ENCODE measurements at places on chromosomes 1 and 21.

DNA sequence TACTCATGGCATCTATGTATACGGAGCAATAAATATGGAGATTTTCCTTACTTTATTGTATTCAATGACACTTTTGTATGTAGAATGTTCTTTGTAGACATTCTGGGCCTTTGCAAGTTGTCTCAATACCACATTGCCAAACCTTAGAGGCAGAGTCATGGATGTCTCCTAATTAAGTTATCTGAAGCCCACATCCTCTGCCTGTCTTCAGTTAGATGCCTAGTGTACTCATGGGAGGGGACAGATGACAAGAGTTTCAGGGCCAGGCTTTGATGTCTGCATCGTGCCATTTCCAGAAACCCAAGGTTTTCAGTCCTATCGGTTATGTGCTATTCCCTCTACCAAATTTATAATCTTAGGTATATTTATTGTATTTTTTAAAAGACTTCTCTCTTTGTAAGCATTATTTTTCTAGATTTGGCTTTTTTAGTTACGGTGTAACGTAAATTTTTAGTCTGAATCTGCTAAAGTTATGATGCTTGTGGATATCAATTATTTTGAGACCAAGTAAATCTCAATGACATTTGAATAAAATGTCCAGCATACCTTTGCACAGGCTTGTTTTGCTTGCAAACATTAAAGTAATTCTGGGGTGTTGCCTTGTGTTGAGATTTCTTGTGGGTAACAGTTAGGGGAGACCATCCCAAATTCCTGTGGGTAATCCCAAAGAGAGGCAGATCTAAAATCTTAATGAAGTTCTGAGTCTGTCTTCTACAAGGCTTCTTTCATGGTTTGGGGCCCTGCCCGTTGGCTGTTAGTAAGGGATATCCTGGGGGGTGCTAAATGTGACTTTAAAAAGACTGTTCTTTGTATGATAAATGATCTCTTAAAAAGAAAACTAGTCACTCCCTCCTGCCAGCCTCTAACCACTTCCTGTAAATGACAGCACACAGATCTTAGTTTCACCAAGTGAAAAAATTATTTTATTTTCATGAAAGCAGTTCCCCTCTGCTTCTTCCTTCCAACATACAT is 8.0 kb upstream of the MACF1 start:
- peak; percentile 63 for DNase-seq

GRCh38 chr1:61169045-61169444 is 86.7 kb downstream of the NFIA start:
- DNase-seq, result no peak

GRCh38 chr1:45793942-45794604 is 9.3 kb upstream of the MAST2 start:
- DNase-seq, result no peak

- no peak for DNase-seq
These were observed 43.8 kb downstream of the FAAP20 start for GRCh38 chr1:2150801-2151200.
